ENCODE measurements at places on chromosomes 6 and 20.

- no peak for DNase-seq
Observed at GRCh38 chr6:157637941-157638662, 184.9 kb upstream of the SNX9 start.

GRCh38 chr6:151627689-151628444 is 134.1 kb downstream of the CCDC170 start:
- DNase-seq, result no peak

DNA sequence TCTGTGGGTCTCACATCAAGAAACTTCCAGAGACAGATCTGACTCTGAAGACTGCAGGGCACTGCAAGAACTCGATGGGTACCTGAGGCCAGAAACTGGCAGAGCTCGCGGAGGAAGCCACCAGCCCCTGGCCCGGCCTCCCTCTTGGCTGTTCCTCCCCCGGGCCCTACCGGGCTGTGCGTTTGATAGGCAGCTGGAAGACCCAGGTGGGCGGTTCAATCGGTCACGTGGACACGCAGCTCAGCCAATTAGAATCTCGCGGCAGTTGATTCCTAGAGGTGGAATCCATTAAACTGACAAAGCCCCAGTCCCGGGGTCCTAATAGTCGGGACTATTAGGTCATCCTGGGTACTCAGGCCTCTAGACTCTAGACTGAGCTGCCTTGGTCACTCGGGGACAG is 154.2 kb upstream of the PROKR2 start:
- DNase-seq, result no peak

- no peak for DNase-seq
Observed at GRCh38 chr20:59170406-59171349, 7.1 kb downstream of the ZNF831 start.

DNA sequence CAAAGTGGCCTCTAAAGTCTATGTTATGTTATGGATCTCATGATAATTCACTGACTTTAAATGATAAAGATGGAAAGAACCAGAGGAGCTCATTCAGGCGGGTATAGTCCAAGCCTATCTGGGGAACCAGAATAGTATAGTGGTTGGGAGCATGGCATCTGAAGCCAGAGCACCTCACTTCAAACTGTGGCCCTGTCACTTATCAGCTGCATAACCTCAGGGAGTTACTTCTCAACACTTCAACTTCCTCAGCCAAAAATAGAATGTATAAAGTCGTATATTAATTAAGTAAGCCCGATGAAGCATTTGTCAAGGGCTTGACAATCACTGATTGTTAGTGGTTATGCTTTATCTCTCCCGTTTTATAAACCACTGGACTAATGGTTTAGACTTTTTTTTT is 112.7 kb downstream of the RTN4IP1 start:
- DNase-seq, result no peak

GRCh38 chr6:70764706-70765105 is 97.0 kb downstream of the SMAP1 start:
- no peak for DNase-seq

DNA sequence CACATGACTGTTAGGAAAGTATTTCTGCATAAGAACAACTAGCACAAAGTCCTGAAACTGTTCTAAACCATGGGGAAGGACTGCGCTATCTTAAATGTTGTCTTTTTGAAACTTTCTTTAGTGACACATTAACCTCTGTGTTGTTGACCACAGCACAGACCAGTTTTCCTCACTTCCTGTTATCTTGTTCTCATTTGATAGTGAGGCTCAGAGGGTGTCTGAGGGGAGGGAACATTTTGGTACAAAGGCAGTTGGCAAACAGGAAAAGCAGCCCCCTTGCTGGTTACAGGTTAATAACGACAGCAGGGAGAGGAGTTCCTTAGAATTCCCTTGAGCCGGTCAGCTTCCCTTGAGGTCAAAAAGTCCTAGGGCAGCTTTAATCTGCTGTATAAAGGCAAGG is 143.5 kb upstream of the BMP2 start:
- DNase-seq, result no peak

DNA sequence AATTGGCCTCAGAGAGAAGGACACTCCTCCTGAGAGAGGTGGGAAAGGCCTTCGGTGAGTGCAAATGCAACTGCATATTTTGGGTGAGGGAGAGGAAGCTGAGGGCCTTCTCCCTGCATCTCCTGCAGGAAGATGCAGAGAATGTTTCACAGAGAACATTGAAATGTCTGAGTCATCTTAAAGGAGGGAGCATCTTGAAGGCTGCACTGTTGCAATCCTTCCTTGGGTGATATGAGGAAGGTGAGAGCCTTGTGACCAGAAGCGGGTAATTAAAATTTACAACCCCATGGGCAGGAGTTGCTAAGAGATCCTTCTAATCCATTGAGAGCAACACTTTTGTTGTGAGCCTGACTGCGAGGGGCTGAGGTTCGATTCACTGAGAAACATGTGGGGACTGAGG is 375.7 kb upstream of the MARCKS start:
- DNase-seq, result no peak

- DNase-seq, result no peak
Observed at GRCh38 chr6:37077905-37078296, 72.4 kb downstream of the FGD2 start.

DNA sequence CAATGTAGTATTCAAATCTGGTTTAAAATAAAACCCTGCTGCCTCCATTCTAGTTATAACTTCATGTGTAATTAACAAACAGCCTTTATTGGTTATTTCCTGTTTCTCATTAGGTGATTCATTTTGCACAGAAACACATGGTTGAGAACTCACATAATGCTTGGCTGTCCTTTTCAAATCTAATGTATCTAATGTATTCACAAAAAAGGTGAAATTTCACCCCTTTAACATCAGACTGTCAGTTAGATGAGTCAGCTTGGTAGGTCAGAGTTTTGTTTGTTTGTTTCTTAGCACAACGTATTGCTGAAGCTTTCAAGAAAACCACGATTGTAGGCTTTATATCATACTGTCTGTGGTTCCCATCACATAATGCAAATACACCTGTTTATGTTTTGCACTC is 78.7 kb upstream of the TMEM30A start:
- no peak for DNase-seq

- DNase-seq, result no peak
Observed at GRCh38 chr6:142507065-142507464, 205.3 kb downstream of the ADGRG6 start.

All from stimulated activated naive CD8-positive, alpha-beta T cell treated with anti-CD3 and anti-CD28 coated beads, Interleukin-15, Interleukin-2, amounts not matched to agents 100 U/mL and 50 U/mL, for 24 hours (primary cell).